Forelimb muscle (tissue), 1 donor: ENCODE measurements at places on chromosomes 12 and 14. TPM values are rescaled to one million over a fixed set of nuclear protein-coding genes. Genes with fewer than 3 reads are reported as not detected.

Gene APEX1
- polyA plus RNA-seq = 163 TPM

Gene MGAT2
- 19.9 TPM for polyA plus RNA-seq

Gene GALNT16
- polyA plus RNA-seq = 24.1 TPM

Gene SOAT2
- polyA plus RNA-seq = 0.11 TPM

Gene COX8C
- 0.44 TPM for polyA plus RNA-seq

Gene AREL1
- 17.4 TPM for polyA plus RNA-seq

Gene TAS2R42
- not detected for polyA plus RNA-seq

Gene SERPINA10
- 0.03 TPM for polyA plus RNA-seq

Gene SLC17A8
- polyA plus RNA-seq = 0.06 TPM

Gene ADCK1
- polyA plus RNA-seq = 7.2 TPM

Gene CAPZA3
- polyA plus RNA-seq = not detected

Gene RPL10L
- 0.25 TPM for polyA plus RNA-seq

Gene ANO4
- 0.78 TPM for polyA plus RNA-seq

Gene SERPINA12
- not detected for polyA plus RNA-seq

Gene DEPDC4
- polyA plus RNA-seq = 1.0 TPM

Gene APOF
- not detected for polyA plus RNA-seq

Gene TMEM30B
- polyA plus RNA-seq = 1.2 TPM

Gene ANKRD33
- 0.10 TPM for polyA plus RNA-seq

Gene GLIPR1L1
- 0.20 TPM for polyA plus RNA-seq

Gene RDH16
- 0.40 TPM for polyA plus RNA-seq

Gene PLCZ1
- 0.16 TPM for polyA plus RNA-seq

Gene DIO3
- polyA plus RNA-seq = 3.1 TPM

Gene KRT79
- polyA plus RNA-seq = not detected

Gene ZFHX2
- polyA plus RNA-seq = 1.5 TPM

Gene CMAS
- 28.0 TPM for polyA plus RNA-seq

Gene FCF1
- polyA plus RNA-seq = 37.2 TPM

Gene VCPKMT
- 9.7 TPM for polyA plus RNA-seq

Gene SYNDIG1L
- polyA plus RNA-seq = 0.05 TPM

Gene BICDL1
- polyA plus RNA-seq = 4.9 TPM

Gene LMNTD1
- 0.16 TPM for polyA plus RNA-seq

Gene NKX2-1
- not detected for polyA plus RNA-seq
